Suppressor macrophage (primary cell): ENCODE measurements at places on chromosomes 6 and 20.

- no peak for DNase-seq
Observed at GRCh38 chr20:41334443-41335421, 5.9 kb upstream of the LPIN3 start.

GRCh38 chr20:7722564-7722963 lies 217.7 kb downstream of the HAO1 start:
- no peak for DNase-seq

GRCh38 chr6:126773112-126773805 lies 345.2 kb upstream of the RSPO3 start:
- DNase-seq, result no peak

DNA sequence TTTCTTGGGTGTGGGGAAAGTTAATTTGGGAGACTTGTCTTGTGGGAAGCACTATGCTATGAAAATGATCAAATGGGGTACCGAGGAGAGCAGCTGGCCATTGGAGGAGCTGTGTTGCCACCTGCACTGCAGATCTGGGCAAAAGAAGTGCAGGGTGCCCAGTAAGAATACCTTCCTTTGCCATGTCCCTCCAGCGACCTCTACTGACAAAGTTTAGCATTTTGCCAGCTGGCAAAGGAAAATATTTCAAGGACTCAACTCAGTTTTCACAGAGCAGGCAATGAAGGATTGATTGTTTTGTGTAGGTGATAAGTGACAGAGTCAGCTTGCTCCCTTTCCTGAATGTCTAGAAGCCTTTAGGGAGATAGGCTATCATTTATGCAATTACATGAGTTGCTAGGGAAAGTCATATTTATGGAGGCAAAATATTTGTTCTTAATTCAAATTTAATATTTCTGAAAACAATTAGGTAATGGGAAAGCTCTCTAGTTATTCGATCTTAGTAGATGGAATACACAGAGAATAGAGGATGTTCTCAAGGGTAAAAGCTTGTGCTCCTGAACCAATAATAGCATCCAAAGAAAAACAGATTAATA lies 118.4 kb downstream of the FARS2 start:
- peak; percentile 68 for DNase-seq

DNA sequence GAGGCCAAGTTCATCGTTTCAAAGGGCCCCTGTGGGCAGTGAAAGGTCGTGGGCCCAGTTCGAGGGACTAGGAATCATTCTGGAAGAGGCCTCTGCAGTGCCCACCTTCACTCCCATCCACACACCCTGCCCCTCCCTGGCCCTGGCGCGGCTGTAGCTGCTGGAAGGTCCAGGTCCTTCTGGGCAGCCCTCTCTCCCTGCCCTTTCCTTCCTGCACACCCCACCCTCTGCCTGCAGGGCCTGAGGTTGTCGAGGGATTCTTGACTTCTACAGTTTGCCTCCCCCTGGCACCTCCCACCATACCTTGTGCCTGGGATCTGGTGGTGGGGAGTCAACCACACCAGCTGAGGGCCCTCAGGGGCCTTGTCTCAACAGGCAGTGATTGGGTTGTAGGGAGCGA lies 4.5 kb upstream of the MYT1 start:
- DNase-seq, result no peak

DNA sequence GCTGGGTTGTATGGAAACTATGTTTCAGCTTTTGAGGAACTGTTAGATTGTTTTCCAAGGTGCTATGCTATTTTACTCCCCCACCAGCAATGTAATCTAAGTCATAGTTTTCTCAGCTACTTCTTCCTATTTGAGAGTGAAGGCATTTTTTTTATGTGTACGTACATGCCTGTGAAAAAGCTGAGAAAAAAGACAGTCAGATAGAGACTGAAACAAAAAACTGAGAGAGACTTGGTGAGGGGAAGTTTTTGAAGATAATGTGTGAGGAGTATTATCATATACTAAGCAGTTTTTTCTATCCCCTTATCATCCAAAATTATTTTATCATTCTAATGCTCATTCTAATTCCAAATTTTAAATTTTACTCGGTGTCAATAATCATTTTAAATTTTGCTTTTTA lies 780.0 kb downstream of the BCKDHB start:
- DNase-seq, result no peak

GRCh38 chr20:58981628-58982364 lies 740 bp downstream of the NELFCD start:
- DNase-seq, result no peak

DNA sequence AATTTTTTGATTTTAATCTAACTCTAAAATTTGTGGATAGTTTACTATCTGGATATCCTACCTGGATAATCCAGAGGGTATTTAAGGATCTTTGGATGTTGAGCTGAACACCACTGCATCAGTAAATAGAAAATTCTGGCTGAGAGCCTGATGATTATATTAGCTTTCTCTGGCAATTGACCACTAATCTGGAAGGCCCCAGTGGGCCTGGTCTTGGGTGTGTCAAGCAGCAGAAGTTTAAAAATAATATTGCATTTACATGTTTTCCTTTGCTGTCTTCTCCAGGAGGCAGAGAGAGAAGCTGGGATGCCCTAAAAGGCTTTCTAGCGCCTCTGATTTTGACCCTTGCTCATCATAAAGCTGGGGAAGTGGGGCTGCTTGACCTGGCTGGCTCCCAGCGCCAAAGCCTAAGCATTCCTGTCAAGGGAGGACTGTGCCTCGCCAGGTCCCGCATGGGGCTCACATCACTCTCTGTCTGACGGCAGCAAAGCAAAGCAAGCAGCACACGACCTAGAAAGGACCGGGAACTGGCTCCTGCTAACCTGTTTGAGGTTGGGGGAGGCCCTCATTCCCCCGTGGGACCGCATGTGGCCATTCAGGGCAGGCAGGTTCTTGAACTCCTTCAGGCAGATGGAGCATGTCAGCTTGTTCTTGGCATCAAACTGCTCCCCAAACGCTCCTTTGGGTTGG lies 46.6 kb upstream of the MRPS10 start:
- no peak for DNase-seq

- DNase-seq, result no peak
Observed at GRCh38 chr6:134472661-134473060, 154.7 kb upstream of the SGK1 start.

GRCh38 chr20:43444107-43444506 lies 13.6 kb upstream of the SRSF6 start:
- no peak for DNase-seq

DNA sequence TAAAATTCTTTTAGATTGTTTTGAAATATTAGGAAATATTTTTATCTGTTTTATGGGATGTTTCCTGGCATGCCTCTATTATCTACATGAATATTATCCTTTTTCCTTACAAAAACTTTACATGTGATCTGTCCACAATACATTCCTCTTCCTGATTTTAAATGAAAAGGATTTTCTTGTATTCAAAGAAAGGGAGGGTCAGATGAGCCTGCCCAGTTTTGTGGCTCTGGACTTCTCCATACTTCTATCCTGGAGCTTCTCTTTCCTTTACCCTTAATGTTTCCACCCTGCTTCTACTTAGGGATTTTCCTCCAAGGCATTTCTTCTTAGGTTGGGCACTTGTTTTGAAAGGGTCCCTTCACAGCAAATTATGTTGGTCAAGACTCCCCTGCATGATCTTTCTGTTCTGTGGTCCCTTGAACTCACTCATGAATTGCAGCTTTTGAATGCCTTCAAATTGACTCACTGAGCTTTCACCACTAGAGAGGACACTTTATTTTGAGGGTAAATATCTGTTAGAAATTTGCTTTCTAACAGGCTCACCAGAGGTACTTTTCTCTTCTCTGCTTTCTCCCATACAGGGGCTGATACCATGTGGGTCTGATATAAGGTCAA lies 104.9 kb downstream of the CENPW start:
- no peak for DNase-seq

DNA sequence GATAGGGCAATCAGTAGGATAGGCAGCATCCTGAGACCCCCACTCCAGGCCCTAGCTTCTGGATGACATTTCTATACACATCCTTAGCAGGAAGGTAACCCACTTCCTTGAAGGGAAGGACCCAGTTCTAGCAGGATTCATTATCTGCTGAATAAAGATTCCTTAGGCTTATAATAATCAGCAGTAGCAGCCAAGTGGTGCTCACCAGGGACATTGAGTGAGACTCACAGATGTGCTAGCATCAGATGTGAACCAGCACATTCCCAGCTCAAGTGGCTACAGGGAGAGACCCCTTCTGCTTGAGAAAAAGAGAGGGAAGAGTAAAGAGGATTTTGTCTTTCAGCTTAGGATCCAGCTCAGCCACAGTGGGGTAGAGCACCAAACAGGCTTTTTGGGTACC lies 244.8 kb upstream of the UFL1 start:
- DNase-seq, result no peak
